Endodermal cell (in vitro differentiated cells): ENCODE measurements at places on chromosomes 2 and 18. TPM values are rescaled to one million over a fixed set of nuclear protein-coding genes. Genes with fewer than 3 reads are reported as not detected.

- H3K27me3 ChIP-seq = no peaks in the 10 kb centered on the region
- H3K27ac ChIP-seq = no peak overlapping the region
- no peak overlapping the region for H3K4me3 ChIP-seq
- DNase-seq = peak; percentile 69
- H3K36me3 ChIP-seq = no peaks in the 10 kb centered on the region
These were observed 36.6 kb upstream of the DYNC2LI1 start for GRCh38 chr2:43737097-43737854.

Gene GLI2
- total RNA-seq = 17.0 and 21.1 TPM in 2 replicates

GRCh38 chr2:122182616-122183355 is 427.3 kb downstream of the TSN start:
- H3K4me3 ChIP-seq = no peak overlapping the region
- H3K27ac ChIP-seq = no peak overlapping the region
- H3K36me3 ChIP-seq = no peaks in the 10 kb centered on the region
- no peak for DNase-seq
- no peaks in the 10 kb centered on the region for H3K27me3 ChIP-seq

Gene PGAP1
- 33.3 and 39.2 TPM in 2 replicates for total RNA-seq

DNA sequence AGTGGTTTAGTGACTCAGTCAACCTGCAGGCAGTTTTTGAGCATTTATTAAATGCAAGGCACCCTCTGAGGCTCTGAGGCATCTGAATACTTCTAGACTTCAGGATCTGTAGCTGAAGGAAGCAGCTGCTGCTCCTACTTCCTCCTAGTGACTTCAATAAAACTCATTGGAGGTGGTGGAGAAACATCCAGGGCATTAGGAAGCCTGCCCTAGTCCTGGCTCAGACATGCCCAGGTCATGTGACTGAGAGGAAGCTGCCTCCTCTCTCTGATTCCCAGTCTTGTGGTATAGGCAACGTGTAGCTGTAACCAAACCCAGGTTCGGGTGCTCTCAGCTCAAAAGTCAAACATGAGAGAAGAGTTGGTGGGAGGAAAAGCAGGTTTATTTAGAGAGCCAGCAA is 287.2 kb upstream of the GYPC start:
- no peak for DNase-seq
- no peak overlapping the region for H3K27ac ChIP-seq
- no peaks in the 10 kb centered on the region for H3K27me3 ChIP-seq
- no peaks in the 10 kb centered on the region for H3K36me3 ChIP-seq
- no peak overlapping the region for H3K4me3 ChIP-seq
- no peaks in the 10 kb centered on the region for H3K4me1 ChIP-seq

- DNase-seq = no peak
- H3K4me1 ChIP-seq = peaks cover 2% of the 10 kb centered on the region
- no peaks in the 10 kb centered on the region for H3K27me3 ChIP-seq
These were observed 129.5 kb downstream of the PAX3 start for GRCh38 chr2:222169346-222169745.

GRCh38 chr2:71498261-71498701 is 44.9 kb downstream of the DYSF start:
- no peak overlapping the region for H3K27ac ChIP-seq
- H3K36me3 ChIP-seq = no peaks in the 10 kb centered on the region
- H3K4me1 ChIP-seq = no peaks in the 10 kb centered on the region

Gene TGFA
- total RNA-seq = 1.6 to 3.4 TPM (median 3.2 TPM) in 3 replicates

Gene MROH2A
- not detected in 2 replicates for total RNA-seq

DNA sequence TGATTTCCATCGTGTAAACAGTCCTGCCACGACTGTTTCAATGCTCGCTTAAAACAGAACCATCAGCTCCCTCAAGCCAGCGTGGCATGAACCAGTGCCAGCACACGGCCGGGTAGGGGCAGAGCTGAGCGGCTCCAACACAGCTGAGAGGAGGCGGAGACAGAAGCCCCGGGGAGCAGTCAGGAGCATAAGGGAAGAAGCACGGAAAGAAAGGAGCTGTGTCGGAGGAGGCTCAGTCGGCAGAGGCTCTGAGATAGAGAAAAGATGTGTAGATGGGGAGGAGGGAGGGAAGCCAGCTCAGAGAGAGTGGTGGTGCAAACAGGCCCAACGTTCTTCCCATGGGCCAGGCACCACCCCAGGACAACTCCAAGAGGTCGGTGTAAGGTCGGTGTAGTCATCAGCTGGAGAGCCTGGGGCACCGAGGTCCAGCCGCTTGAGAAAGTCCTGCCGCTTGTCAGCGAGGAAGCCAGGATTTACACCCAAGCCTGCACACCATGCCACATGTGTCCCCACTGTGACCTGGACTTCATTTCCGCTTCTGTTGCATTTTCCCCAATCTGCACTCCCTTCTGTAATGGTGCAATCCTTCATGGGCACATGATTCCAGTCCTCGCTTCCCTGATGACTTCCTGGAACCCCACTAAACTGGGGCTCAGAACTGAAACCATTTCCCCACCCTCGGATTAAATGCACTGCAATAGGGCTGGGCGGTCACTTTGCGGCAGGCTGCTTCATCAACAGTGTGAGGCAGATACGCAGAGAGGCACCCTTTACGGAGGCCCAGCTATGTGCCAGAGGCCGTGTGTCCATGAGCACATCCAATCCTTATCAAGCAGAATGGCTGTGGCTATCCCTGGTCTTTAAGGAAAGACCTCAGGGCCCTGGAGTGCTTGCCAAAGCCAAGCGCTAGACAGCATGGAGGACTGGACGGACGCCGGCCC is 43.5 kb downstream of the CYP27C1 start:
- H3K4me3 ChIP-seq = no peak overlapping the region
- DNase-seq = peak; percentile 73
- H3K27ac ChIP-seq = no peak overlapping the region
- no peaks in the 10 kb centered on the region for H3K4me1 ChIP-seq
- H3K27me3 ChIP-seq = no peaks in the 10 kb centered on the region
- no peaks in the 10 kb centered on the region for H3K36me3 ChIP-seq

Gene OTOS
- total RNA-seq = not detected in 3 replicates

- no peaks in the 10 kb centered on the region for H3K27me3 ChIP-seq
- H3K36me3 ChIP-seq = no peaks in the 10 kb centered on the region
- no peak for DNase-seq
- H3K27ac ChIP-seq = no peak overlapping the region
- H3K4me3 ChIP-seq = no peak overlapping the region
- H3K4me1 ChIP-seq = no peaks in the 10 kb centered on the region
These were observed 165.9 kb downstream of the DYSF start for GRCh38 chr2:71619230-71619741.

Gene KCNS3
- total RNA-seq = 2.2 to 11.1 TPM (median 10.2 TPM) in 3 replicates

Gene AOX1
- total RNA-seq = 6.4 and 8.8 TPM in 2 replicates

Gene ADRA2B
- 2.3 and 2.4 TPM in 2 replicates for total RNA-seq

DNA sequence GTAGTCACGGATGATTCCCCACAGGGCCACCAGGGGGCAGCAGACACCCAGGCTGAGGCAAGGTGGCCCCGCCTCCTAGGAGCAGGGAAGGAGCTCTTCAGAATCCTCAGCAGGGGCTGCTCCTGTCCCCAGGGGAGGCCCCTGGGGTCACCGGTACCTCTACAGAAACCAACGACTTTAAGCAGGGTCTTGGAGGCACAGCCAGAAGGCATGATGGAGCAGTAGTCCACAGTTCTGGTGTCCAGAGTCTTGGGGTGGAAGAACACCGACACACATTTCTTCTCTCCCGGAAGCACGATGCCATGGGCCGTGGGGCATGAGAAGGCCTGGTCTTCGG is 11.5 kb downstream of the CFAP65 start:
- H3K27me3 ChIP-seq = peaks cover 21% of the 10 kb centered on the region
- H3K36me3 ChIP-seq = no peaks in the 10 kb centered on the region
- H3K4me3 ChIP-seq = no peak overlapping the region

DNA sequence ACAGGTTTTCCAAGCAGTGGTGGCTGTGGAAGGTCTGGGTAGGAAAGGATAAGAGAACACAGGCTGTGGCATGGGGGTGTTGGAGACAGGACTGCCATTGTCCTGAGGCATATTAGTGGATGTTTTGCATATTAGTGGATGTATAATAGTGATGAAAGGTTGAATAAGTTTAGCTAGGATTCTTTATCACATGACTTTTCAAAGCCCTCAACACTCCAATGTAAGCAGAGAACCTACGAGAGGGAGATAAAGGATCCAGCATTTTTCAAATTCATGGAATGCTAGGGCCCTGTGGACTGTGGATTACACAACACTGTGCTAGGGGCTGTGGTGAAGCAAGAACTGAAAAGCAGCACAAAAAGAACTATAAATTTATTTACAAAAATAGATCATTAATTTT is 63.2 kb downstream of the POLE4 start:
- no peaks in the 10 kb centered on the region for H3K4me1 ChIP-seq
- no peaks in the 10 kb centered on the region for H3K27me3 ChIP-seq

Gene KRTCAP3
- 25.9 to 29.7 TPM (median 27.0 TPM) in 3 replicates for total RNA-seq

Gene SP5
- total RNA-seq = 32.9 to 84.7 TPM (median 60.3 TPM) in 3 replicates

GRCh38 chr2:235238537-235238936 is 255.3 kb upstream of the AGAP1 start:
- no peaks in the 10 kb centered on the region for H3K4me1 ChIP-seq
- no peaks in the 10 kb centered on the region for H3K27me3 ChIP-seq
- no peak overlapping the region for H3K4me3 ChIP-seq
- DNase-seq = no peak

GRCh38 chr2:144015655-144016245 is 504.2 kb downstream of the ZEB2 start:
- no peaks in the 10 kb centered on the region for H3K4me1 ChIP-seq
- no peak overlapping the region for H3K4me3 ChIP-seq
- H3K27me3 ChIP-seq = no peaks in the 10 kb centered on the region
- no peak for DNase-seq

- no peak overlapping the region for H3K27ac ChIP-seq
- no peak for DNase-seq
- H3K27me3 ChIP-seq = no peaks in the 10 kb centered on the region
- H3K4me1 ChIP-seq = no peaks in the 10 kb centered on the region
- H3K36me3 ChIP-seq = no peaks in the 10 kb centered on the region
- no peak overlapping the region for H3K4me3 ChIP-seq
These were observed 173.8 kb upstream of the TMEM200C start for GRCh38 chr18:6069103-6069502.

Gene NOSTRIN
- total RNA-seq = 0.73 to 1.3 TPM in 2 of 3 replicates, not detected in the other
